ENCODE measurements at places on chromosomes 1 and 21.

DNA sequence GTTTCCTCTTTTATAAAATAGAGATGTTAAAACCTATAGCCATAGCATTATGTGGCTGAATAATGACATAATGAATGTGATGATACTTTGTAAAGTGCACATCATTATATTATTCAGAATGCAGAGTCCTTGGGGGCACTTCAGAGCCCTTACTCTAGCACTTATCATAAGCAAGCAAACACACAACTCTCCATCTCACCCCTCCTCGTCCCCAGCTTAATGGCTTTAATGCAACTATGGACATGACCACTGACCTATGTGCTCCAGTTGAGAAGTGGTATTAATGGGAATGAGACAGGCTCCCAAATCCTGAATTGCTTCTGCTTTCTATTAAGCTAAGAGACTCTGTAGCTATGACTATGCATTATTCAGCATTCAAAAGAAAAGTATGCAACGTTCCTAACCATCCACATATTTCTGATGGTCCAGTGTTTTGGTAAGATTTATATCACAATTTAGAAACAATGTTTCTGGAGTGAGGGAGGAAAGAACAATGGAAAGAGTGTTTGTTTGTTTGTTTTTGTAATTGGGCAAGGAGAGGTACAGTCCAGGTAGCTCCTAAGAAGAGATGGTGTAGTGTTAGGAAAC is 194.0 kb upstream of the PLXNA2 start:
- DNase-seq, result no peak

DNA sequence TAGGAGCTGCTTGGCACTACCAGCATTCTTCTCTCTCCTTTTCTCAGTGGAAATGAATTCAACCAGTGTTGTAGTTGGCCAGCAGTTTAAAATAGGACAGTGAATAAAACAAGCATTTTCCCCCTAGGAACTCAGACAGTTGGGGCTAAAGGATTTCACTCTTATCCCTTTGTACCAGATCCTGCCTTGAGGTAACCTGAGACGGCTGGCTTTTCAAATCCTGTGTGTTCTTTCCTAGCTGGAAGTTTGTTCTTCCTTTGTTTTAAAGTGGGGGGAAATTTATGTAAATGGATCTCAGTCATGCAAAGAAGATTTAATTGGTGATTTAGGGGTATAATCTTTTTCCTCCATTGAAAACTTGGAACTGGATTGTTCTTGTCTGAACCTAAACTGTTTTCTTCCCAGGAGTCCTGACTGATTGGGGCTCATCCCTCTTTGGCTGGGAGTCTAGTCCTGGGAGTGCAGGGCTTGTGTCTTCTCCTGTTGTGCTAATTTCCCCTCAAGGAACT is 23.3 kb downstream of the ZP4 start:
- DNase-seq, result no peak

GRCh38 chr1:17045150-17045549 is 8.7 kb downstream of the SDHB start:
- no peak for DNase-seq

GRCh38 chr1:98881901-98882300 is 122.8 kb downstream of the PLPPR5 start:
- DNase-seq, result no peak
